SHP77 (cell line): ENCODE measurements at places on chromosomes 3 and 15.

- DNase-seq = no peak
Measured at GRCh38 chr3:193915613-193916012, 220.3 kb upstream of the HES1 start.

DNA sequence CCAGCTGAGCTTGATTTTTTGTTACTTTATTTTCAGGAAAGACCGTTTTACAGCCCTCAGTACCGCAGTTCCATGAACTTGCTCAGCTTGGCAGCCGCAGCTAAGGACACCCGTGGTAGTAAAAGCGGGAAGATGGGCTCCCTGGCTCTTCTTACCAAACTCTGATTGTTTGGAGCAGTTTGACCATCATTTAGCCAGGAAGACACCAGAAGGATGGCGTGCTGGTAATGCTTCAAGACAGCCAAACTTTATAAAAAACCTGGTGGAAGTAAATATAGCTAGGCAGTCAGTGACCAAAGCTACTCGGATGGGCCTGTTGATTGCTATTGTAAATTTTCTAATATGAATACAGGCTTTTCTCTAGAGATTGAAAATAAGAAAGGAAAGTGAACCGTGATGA is 28.9 kb downstream of the POLR2M start:
- no peak for DNase-seq

DNA sequence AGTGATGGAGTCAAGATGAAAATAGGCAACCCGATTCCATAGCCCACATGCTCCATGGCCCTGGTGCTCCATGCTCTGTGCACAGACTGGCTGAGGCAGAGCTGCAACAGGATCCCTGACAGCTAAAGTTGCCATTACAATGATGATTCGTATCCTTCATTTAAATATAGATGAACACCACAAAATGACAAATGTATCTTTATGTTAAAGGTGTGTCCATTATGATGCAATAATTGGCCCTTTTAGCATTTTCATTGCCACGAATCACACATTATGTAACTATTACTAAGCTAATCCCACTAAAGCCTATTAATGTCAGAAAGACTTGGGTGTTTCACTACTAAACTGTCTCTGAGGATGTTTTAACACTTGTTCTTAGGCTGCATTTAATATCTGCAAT is 270.2 kb upstream of the THBS1 start:
- no peak for DNase-seq

DNA sequence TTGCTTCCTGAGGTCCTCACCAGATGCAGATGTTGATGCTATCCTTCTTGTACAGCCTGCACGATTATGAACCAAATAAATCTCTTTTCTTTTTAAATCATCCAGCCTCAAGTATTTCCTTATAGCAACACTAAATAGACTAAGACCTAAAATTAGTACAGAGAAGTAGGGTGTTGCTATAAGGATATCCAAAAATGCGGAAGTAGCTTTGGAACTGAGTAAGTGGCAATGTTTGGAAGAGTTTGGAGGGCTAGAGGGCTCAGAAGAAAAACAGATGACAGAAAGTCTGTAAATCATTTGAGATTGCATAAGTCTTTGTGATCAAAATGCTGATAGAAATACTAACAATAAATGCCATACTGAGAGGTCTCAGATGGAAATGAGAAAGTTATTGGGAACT is 894.9 kb downstream of the DIPK2A start:
- DNase-seq = no peak

DNA sequence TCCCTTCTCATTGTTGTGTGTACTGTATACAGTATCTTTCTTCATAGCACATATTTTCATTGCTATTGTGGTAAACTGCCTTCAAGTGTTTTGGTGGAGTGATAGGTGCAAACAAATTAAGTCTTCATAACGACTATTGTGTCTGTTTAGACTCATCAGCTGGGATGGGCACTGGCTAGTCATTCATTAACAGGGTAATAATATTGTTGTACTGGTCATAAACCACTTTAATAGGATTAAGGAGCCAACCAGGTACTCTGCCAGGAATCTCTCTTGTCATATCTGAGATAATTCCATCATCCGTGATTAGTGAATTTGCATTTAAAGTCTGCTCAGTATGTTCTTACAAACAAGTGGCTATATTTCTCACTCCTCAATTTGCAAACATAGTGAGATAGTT is 10.2 kb upstream of the TMEM45A start:
- DNase-seq = no peak
